ENCODE measurements at places on chromosomes 4 and X.
A peak's percentile ranks its signal among the peaks of the same experiment; 100 is the strongest.

GRCh38 chr4:56737666-56738065 is 56.6 kb upstream of the HOPX start:
- DNase-seq = no peak

DNA sequence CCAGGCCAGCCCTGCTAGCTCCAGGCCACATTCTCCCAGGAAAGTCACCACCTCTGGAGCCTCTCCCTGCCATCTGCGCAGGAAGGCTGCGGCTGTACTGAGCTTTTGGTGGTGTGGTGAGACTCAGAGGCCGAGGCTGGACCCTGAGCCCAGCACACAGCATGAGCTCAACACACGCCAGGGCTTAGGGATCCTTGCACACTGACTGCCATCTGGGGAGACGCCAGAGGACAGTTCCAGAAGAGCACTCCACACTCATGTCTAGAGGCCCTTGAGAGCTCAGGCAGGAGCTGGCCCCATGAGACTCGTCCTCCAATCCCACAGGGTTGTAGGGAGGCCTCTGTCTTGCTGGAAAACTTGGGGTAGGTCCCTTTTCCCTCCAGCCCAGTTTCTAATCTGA is 40.6 kb downstream of the ABLIM2 start:
- DNase-seq = no peak

DNA sequence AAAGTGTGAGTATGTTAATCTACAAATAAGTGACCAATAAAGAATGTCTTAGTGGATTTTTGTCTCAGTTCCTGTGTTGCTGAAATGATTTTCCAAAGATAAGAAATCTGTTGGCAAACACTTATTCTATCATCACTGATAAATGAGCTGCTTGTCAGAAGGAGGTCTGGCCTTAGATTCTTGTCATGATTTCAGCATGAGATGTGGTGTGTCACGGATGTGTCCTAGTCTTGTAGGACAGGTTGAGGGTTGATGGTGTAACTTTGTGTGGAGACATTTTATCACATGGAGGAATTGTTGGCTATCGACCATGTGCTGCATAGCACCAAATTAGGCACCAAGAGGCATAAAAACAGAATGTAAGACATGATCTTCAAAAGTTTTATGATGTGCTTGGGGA is 31.8 kb upstream of the LIMCH1 start:
- DNase-seq = no peak

- DNase-seq = no peak
Observed at GRCh38 chrX:136369377-136369776, 68.6 kb downstream of the ADGRG4 start.

DNA sequence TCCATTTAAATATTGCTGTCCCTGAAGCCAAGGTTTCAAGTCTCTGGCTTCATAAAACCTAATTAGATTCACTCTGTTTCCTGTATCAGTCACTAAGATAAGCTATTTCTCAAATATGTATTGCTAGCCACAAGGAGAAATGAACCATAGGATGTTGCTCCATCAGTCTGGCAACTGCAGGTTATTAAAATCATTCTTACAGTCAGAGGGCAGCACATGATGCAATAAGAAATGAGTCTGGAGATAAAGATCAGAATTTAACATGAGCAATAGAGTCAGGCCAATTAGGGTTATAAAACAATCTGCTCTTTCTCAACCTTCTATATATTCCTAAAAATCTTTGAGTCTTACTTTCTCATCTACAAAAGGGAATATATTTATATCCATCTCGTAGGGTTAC is 7.2 kb downstream of the PRKG2 start:
- no peak for DNase-seq

DNA sequence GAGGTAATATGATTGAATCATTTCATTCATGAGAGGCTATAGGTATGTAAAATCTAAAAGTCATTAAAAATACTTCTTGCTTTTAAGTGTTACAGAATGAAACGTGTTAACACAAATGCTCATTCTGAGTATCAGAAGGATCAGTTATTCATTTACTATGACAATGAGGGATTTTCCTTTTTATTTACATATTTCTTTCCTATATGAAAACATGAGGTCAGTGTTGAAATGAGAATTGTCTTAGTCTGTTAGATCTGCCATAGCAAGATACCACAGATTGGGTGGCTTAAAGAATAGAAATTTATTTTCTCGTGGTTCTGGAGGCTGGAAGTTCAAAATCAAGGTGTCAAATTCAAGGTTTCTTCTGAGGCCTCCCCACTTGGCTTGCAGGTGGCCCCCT is 181.2 kb downstream of the ARHGAP10 start:
- DNase-seq = no peak

GRCh38 chrX:49106930-49107329 is 16.6 kb downstream of the GPKOW start:
- no peak for DNase-seq

- no peak for DNase-seq
Observed at GRCh38 chr4:24578364-24578763, 6.0 kb downstream of the DHX15 start.

GRCh38 chr4:8316911-8317351 is 47.4 kb downstream of the HTRA3 start:
- no peak for DNase-seq

- no peak for DNase-seq
Observed at GRCh38 chr4:143289370-143289769, 47.3 kb upstream of the GAB1 start.

DNA sequence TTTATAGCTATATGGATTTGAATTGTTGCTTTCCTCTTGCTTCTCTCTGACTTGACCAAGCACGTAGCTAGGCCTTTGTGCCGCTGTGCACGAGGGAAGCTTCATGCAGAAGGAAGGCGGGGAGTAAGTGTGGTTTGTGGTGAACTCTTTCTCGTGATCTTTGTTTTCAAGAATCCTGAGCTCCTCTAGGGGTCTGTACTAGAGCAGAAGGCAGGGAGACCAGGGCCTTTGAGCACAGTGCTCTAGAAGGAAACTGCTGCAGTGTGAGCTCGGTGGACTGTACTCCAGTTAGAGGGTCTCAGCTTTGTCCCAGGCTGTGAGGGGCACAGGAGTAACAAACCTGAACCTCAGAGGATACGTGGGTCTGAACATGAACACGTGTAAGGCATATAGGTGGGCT is 49.0 kb downstream of the AGA start:
- no peak for DNase-seq

DNA sequence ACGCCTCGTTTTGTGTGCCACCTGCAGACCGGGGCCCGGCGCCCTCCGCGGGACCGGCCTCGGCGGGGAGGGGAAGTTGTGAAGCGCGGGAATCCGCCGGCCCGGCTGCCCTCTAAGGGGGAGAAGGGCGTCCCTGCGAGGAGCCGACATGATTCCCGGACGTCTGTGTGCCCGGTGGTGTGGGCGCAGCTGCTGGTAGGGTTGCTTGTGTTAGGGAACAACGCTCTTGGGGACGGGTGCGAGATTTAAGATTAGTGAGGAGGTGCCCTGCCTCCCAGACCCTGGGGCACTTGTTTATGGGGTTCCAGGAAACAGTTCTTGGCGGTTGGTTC is 627 bp downstream of the CDKN2AIP start:
- no peak for DNase-seq

DNA sequence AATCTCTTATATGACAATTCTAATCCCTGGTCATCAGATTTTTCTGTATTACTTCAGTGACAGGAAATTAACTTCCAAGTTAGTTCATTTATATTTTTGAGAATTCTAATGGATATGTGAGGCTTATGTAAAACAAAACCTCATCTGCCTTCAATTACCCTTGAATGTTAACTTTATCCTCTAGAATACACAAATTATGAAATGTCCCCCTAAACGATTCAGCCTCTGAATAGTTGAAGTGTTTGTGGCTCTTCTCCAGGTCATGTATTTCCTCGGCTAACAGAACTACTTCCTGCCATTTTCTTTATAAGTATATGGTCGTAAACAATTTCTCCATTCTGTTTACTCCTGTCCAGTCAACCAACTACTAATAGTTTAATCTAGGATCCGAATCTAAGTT is 401.3 kb downstream of the PCDH10 start:
- no peak for DNase-seq

DNA sequence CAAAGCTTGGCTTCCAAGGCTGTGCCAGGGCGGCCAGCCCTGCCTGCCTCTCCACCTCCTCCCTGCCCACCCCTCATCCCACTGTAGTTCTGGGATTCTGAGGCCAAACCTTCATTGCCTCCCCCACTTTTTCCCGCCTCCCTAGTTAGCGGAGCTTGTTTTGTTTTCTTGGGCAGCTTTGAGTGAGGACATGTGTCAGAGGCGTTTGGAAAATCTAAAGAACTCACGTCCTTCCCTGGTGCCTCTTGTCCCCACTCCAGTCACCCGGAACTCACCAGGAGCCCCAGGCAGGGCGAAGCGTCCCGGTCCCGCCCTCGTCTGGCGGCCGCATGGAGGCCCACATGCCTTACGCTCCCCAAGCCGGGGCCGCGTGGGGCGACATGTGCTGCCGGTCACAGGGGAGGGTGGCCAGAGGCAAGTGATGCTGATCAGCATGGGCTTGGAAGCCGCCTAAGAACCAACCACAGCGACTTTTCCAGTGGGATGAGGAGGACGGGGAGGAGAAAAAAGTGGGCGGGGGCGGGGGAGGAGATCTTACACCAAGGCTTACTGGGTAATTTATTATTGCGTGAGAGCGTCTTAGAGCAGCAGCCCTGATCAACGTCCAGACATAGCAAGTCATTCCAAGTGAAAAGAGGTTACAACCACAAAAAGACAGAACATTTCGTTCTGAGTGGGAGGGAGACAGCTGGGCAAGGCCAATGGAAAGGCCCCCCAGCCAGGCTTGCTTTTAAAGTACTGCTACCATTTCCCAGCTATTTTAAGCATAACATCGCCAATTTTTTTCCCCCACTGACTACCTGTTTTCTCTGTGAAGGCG is 48.5 kb downstream of the PRPS1 start:
- DNase-seq = peak; percentile 10

- no peak for DNase-seq
Observed at GRCh38 chr4:38980903-38981676, 51.1 kb downstream of the TMEM156 start.

- no peak for DNase-seq
Observed at GRCh38 chrX:154526901-154527675, 11.1 kb upstream of the FAM3A start.
